Articular chondrocyte of knee joint (primary cell): ENCODE measurements at places on chromosomes 2 and 18. TPM values are rescaled to one million over a fixed set of nuclear protein-coding genes. Genes with fewer than 3 reads are reported as not detected.

The ALK gene
- total RNA-seq: not detected in 2 replicates

The KANSL3 gene
- 45.1 and 45.9 TPM in 2 replicates for total RNA-seq

The AUP1 gene
- 60.6 and 64.5 TPM in 2 replicates for total RNA-seq

The CAPN14 gene
- total RNA-seq: 0.11 and 0.13 TPM in 2 replicates

The STPG4 gene
- total RNA-seq: 0.32 and 0.52 TPM in 2 replicates

The EPB41L3 gene
- 39.6 and 41.9 TPM in 2 replicates for total RNA-seq

The LRPPRC gene
- 65.9 and 67.2 TPM in 2 replicates for total RNA-seq

The ALPI gene
- total RNA-seq: not detected in 2 replicates

The MYO5B gene
- total RNA-seq: 6.0 and 6.6 TPM in 2 replicates

The ATP6V1C2 gene
- total RNA-seq: 0.13 TPM in 1 of 2 replicates, not detected in the other

The ARHGAP28 gene
- total RNA-seq: 36.4 and 38.2 TPM in 2 replicates

The PROM2 gene
- total RNA-seq: 0.26 and 0.32 TPM in 2 replicates
